Neural progenitor cell (in vitro differentiated cells): ENCODE measurements at places on chromosomes 16 and 17. TPM values are rescaled to one million over a fixed set of nuclear protein-coding genes. Genes with fewer than 3 reads are reported as not detected.

Gene GTF3C1
- 60.9 and 117 TPM in 2 replicates for total RNA-seq

GRCh38 chr17:14094676-14095601 is 25.6 kb downstream of the COX10 start:
- no peaks in the 10 kb centered on the region for H3K36me3 ChIP-seq
- no peaks in the 10 kb centered on the region for H3K27me3 ChIP-seq
- H3K27ac ChIP-seq: no peak overlapping the region
- H3K4me3 ChIP-seq: no peak overlapping the region
- peaks cover 4% of the 10 kb centered on the region for H3K4me1 ChIP-seq

GRCh38 chr16:56743840-56744239 is 13.9 kb downstream of the NUP93 start:
- peaks cover 5% of the 10 kb centered on the region for H3K4me1 ChIP-seq
- no peaks in the 10 kb centered on the region for H3K27me3 ChIP-seq
- H3K27ac ChIP-seq: no peak overlapping the region
- no peak for DNase-seq

GRCh38 chr16:67013823-67014633 is 14.9 kb upstream of the CBFB start:
- DNase-seq: peak; percentile 86
- H3K27ac ChIP-seq: no peak overlapping the region
- H3K4me1 ChIP-seq: peaks cover 5% of the 10 kb centered on the region
- H3K4me3 ChIP-seq: peak overlapping the region; percentile 46
- peaks cover 58% of the 10 kb centered on the region for H3K27me3 ChIP-seq
- no peaks in the 10 kb centered on the region for H3K36me3 ChIP-seq

Gene SLFN12L
- not detected in 2 replicates for total RNA-seq

DNA sequence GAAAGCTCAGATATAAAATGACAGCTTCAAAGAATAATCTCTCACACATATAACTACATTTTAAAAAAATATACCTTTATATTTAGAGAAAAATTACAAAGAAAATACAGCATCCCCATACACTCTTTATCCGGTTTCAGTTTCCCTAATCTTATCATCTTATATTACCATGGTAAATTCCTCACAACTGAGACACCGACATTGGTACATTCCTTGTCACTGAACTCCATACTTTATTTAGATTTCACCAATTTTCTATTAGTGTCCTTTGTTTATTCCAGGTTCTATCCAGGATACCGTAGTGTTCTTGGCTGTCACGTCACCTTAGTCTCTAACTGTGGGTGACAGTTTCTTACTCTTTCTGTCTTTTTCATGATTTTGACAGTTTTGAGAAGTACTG is 22.0 kb upstream of the ABCA10 start:
- no peaks in the 10 kb centered on the region for H3K36me3 ChIP-seq
- no peak overlapping the region for H3K27ac ChIP-seq
- no peaks in the 10 kb centered on the region for H3K4me1 ChIP-seq
- H3K4me3 ChIP-seq: no peak overlapping the region
- no peak for DNase-seq
- H3K27me3 ChIP-seq: no peaks in the 10 kb centered on the region

DNA sequence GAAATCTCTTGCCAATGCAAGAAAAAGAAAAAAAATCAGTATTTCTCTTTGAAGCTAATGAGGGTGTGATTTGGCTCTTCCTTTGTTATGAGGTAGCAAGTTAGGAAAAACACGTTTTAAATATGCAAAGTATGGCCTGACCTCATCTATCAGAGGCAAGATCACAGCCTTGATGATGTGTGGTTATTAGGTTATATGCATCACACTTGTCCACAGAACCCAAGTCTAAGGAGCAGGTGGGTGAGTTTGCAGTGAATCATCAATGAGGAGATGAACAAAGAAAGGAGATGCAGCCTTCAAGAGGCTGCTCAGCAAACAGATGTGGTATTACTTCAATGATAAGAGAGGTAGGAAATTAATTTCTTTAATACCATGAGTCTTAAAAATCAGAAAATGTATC is 594.8 kb upstream of the CDH5 start:
- H3K36me3 ChIP-seq: no peaks in the 10 kb centered on the region
- H3K27ac ChIP-seq: no peak overlapping the region

- no peaks in the 10 kb centered on the region for H3K4me1 ChIP-seq
- H3K36me3 ChIP-seq: no peaks in the 10 kb centered on the region
- H3K27ac ChIP-seq: no peak overlapping the region
- no peak overlapping the region for H3K4me3 ChIP-seq
Measured at GRCh38 chr16:51707666-51708065, 556.6 kb upstream of the SALL1 start.

Gene TBC1D3E
- total RNA-seq: not detected in 2 replicates

Gene TBX4
- total RNA-seq: not detected in 2 replicates
